G401 (cell line): ENCODE measurements at places on chromosomes 12 and 14.

GRCh38 chr12:29616664-29617406 is 119.3 kb upstream of the OVCH1 start:
- no peak for DNase-seq

GRCh38 chr14:38528582-38528981 is 272.7 kb upstream of the CLEC14A start:
- DNase-seq: no peak

DNA sequence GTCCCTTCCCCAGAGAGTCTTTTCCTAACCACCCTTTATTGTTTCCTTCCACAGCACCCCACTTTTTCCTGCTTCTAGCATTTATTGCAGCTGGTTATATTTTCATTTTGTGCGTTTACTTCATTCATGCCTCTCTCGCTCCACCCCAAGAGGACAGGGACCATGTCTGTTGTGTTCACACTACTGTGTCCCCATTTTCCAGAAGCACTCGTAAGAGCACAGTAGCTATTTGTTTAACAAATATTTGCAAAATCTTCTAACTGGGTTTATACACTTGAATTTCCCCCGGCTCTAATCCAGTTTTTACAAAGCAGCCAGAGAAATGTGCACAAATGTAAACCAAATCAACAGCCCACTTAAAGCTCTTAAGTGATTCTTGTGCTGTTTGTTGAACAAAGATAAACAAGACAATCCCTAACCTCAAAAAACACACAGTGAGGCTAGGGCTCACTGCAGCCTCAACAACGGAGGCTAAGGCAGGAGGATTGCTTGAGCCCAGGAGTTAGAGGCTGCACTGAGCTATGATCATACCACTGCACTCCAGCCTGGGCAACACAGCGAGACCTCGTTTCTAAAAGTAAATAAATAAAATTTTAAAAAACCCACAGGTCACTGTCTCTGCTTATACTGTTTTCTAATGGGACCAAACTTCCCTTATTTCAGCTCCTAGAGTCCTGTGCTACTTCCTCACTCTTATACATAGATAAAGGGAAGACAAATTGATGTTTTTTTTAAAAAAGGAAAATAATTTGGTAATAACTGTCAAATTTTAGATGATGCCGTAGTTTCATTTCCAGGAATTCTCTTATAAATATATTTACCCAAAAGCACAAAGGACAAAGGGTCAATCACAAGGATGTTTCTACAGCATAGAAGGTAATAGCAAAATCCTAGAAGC is 6.6 kb upstream of the ABCD4 start:
- no peak for DNase-seq

DNA sequence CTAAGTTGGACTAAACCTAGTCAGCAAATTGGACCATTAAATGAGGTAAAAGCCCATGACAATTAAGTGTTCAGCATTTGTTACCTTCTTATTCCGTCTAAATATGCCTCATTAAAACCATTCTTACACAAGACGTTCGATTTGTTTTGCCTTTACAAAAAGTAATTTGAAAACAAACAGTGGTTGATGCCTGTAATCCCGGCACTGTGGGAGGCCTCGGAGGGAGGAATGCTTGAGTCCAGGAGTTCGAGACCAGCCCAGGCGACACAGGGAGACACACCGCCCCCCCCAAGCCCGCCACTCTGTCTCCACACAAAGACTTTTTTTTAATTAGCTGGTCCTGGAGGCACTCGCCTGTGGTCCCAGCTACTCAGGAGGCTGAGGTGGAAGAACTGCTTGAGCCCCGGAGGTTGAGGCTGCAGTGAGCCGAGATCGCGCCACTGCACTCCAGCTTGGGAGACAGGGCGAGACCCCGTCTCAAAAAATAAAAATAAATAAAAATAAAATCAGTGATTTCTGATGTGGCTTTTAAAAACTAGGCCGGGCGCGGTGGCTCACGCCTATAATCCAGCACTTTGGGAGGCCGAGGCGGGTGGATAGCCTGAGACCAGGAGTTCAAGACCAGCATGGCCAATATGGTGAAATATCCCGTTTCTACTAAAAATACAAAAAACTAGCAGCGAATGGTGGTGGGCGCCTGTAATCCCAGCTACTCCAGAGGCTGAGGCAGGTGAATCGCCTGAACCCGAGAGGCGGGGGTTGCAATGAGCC is 856 bp upstream of the EIF4B start:
- DNase-seq: peak; percentile 46

DNA sequence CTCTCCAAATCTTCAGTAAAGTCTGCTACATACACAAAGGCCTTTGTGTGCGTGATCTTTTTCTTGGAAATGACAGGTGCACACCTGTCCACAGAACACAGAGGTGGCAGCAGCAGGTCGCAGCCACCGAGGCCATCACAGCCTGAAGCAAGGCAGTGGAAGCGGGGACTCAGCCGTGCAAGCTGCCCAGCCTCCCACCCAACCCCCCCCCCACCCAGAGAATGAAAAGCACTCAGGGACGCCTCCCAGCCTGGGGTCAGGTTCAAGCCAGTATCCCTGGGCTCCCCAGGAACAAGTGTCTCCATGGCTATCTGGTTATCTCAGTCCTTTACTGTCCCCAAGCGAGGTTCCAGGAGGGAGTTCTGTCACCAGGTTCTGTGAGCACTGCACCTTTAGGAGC is 31.2 kb upstream of the TSPAN9 start:
- no peak for DNase-seq
